Tibial nerve (tissue), 4 donors: ENCODE measurements at places on chromosomes 4 and X. TPM values are rescaled to one million over a fixed set of nuclear protein-coding genes. Genes with fewer than 3 reads are reported as not detected.

- DNase-seq, result no peak
Observed at GRCh38 chr4:109557433-109557832, 2.6 kb upstream of the MCUB start.

DNA sequence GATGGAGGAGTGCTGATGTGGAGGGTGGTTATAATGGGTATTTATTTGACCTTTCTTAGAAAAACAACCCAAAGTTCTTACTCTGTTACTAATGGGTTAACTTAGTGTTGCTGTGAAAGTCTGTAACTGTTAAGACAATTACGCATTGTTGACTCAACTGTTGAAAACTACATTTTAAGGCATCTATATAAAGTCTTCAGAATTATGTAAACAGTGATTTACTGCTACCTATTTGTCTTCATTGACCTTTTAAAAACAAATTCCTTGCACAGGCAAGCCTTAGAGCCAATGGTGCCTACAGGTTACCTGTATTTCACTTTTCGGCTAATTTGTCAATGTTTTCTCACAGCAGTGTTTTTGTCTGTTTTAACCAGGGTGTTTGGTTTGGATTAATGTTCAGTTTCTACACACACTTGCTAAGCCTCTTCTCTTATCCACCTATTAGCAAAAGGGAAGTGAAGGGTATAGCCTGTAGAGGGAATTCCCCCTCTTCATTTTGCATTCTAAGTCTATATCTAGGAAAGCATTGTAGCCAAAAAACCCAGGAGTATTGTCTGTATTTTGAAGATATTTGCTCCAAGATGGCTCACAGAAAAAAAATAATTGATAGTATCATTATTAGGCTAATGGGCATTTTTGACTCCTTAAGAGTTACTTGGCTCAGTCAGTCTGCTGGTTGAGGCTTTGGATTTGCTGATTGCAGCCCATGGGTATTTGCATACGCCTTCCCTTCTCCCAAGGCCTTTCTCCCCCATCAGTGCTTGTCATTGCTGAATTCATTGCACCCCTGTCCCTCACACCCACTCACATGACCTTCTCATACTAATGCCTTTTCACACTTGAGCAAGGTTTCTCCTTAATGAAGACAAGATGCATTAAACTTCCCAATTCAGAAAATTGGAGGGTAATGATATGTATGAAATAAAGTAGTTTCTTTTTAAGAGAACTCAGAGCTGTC lies 30.5 kb downstream of the AFF1 start:
- no peak for DNase-seq

DNA sequence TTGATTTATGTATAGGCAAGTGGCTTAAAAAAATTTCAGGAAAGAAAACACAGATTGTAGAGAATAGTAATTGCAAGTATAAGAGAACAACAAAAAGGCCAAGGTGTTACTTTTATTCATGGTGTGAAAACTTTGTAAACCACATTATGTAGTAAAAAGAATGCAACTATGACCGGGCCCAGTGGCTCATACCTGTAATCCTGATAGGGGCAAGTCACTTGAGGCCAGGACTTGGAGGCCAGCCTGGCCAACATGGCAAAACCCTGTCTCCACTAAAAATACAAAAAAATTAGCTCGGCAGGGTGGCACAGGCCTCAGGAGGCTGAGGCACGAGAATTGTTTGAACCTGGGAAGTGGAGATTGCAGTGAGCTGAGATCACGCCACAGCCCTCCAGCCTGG lies 131.7 kb downstream of the DCK start:
- DNase-seq, result no peak

DNA sequence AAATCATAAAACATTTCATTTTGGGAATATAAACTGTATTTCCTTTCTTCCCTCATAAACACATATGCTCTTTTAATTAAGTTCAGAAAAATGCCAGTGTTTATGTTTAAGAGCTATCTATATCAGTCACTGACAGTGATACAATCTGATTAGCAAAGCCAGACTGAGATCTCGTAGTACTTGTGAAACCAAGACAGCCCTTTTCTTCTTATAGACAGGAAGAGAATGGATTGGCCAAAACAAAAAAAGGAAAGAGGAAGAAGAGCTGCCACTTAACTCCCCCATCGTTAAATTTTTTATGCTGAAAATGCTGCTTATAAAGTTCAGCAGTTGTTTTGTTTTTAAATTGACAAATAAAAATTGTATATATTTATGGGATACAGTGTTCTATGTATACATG lies 87.4 kb downstream of the PLAC1 start:
- DNase-seq, result no peak

DNA sequence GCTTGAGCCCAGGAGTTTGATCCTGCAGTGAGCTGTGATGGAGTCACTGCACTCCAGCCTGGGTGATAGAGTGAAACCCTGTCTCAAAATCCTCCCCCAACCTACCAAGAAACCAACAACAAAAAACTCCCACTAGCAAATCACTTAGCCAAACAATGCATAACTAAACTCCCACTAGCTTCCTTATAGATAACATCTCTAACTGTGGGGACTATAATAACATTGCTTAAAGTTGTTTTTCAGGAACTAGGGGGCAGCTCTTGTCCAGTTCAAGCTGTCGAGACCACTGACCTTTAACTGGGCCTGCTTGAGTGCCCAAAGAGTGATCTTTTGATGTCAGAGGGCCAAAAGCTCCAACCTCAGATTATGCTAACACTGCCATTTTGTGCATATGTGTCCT lies 81.7 kb downstream of the FREM3 start:
- DNase-seq, result no peak

DNA sequence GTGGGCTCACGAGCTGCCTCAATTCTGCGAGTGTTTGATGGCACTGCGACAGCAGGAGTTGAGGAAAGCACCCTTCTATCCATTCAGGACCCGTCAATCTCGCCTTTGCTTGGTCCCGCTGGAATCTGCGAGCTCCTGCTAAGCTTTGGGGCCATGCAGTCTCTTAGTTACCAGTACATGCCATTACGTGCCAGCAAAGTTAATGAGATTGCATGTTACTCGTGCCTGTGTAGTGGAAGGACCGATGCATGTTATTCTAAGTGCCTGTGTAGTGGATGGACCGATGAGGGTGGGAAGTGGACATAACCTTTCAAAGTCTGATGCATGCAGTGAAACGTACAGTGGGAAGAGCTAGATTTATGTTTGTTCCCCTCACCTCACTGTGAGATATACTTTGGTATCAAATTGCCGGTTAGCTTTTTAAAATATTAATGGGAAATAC lies 569 bp downstream of the RPS3A start:
- DNase-seq, result no peak

- no peak for DNase-seq
Observed at GRCh38 chr4:62210486-62210885, 1010.4 kb downstream of the ADGRL3 start.

- DNase-seq, result no peak
Observed at GRCh38 chr4:9989918-9990635, 31.2 kb downstream of the SLC2A9 start.

DNA sequence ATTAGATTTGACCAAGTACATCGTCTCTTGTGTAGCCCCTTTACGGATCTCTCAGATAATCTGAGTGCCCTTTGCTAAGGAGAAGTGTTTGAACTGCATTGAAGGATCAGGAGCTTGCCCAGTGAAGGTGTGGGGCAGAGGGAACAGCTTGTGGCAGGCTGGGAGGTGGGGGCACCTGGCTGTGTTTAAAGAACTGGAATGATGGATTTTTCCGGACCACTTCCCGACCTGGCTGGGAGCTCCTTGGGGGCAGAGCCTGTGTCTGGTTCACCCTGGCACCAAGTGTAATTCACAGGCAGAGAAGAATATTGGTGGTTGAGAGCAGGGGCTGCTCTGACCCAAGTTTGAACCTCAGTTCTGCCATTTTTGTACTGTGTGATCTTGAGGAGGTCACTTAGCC lies 18.5 kb downstream of the TBC1D14 start:
- no peak for DNase-seq

GRCh38 chr4:2947926-2948325 lies 15.3 kb downstream of the NOP14 start:
- no peak for DNase-seq

GRCh38 chrX:47585273-47585672 lies 3.0 kb downstream of the TIMP1 start:
- DNase-seq, result no peak

DNA sequence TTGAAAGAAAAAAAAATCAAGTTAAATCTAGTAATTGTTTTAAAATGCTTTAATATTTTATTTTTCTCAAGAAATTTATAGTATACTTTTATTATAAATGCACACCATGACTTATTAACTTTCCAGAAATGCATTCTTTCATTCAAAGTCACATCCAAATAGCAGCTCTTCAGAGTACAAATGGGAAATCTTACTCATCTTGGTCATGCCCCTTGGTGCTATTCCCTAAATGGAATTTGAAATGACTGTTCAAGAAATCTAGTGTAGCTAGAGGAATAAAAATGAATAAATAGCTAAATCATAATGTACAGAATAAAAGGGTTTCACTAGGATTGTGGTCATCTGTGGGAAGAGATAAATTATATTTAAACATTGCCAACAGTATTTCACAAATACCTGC lies 1139.7 kb downstream of the PCDH18 start:
- DNase-seq, result no peak

GRCh38 chr4:7336732-7337131 lies 98.0 kb downstream of the PSAPL1 start:
- no peak for DNase-seq

GRCh38 chr4:130747842-130748241 lies 1651.9 kb downstream of the C4orf33 start:
- DNase-seq, result no peak

- DNase-seq, result no peak
Observed at GRCh38 chr4:127881563-127881864, 821 bp downstream of the PLK4 start.

GRCh38 chr4:56261027-56261426 lies 126.3 kb downstream of the AASDH start:
- no peak for DNase-seq

- no peak for DNase-seq
Observed at GRCh38 chr4:122764071-122764820, 31.7 kb downstream of the BBS12 start.

DNA sequence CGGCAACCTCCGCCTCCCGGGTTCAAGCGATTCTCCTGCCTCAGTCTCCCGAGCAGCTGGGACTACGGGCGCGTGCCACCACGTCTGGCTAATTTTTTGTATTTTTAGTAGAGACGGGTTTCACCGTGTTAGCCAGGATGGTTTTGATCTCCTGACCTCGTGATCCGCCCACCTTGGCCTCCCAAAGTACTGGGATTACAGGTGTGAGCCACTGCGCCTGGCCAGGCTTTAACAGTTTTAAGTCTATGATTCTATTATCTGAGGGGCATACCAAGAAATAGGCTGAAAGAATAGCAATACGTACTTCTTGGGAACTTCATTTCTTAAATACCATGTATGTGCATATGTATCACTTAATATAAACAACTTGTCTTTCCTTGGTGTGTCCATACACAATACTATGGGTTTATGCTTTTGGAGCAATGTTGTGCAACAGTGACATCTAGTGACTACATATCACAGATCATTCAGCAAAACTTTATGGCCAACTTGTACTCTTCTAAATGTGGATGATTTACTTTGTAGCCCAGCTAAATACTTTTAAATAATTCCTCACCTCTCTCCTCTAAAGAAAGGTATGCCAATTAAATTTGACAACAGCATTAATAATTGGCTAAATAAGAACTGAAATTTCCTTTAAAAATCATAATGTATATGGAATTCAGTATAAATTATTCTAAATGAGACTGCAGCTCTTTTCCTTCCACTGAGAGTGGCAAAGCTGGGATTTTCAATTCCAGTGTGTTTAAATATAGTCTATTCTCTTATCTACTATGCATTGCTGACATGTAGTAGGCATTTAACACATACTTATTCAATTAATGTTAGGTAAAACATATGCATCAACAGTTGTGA lies 10.4 kb downstream of the SLC9B1 start:
- DNase-seq, result peak; percentile 62

- DNase-seq, result no peak
Observed at GRCh38 chrX:73831500-73831899, 268.5 kb downstream of the CHIC1 start.

DNA sequence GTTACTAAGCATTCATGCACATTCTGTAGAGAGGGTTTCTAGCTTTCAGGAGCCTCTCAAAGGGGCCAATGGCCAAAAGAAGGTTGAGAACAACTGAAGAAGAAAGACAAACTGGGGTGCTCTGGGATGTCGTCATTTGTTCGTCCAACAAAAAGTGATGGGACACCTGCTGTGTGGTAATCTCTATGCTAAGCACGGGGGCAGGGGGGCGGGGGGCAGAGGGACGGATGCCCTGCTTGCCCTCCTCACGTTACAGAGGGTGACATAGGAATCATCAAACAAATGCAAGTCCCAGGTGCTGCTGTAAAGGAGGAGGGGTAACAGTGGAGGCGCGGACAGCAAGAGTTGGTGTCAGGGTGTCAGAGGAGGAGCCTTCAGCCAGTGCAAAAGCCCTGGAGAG lies 12.8 kb upstream of the CRMP1 start:
- no peak for DNase-seq

- DNase-seq, result no peak
Observed at GRCh38 chrX:21126661-21127060, 247.6 kb upstream of the CNKSR2 start.

- DNase-seq, result no peak
Observed at GRCh38 chr4:142358656-142359055, 487.4 kb downstream of the INPP4B start.

DNA sequence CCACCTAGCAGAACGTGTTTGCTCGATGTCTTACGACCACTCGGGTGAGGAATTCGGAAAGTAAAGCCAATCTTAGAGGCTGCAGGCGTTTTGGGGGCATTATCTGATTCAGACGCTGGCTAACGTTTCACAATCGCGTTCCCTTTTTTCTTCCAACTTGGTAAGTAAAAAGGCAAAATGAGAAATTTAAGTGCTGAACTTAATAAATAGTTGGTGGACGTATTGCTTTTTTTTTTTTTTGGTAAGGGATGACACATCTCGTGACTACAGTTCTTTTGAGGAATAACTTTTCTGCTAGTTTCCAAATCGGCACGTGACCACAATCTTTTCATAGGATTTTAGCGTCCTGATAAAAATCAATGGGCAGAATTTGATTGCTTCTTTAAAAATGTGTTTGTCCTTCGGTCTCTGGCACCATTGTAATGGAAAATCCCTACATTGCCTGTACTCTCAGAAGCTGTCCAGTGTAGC lies 848 bp downstream of the RAB9A start:
- no peak for DNase-seq

DNA sequence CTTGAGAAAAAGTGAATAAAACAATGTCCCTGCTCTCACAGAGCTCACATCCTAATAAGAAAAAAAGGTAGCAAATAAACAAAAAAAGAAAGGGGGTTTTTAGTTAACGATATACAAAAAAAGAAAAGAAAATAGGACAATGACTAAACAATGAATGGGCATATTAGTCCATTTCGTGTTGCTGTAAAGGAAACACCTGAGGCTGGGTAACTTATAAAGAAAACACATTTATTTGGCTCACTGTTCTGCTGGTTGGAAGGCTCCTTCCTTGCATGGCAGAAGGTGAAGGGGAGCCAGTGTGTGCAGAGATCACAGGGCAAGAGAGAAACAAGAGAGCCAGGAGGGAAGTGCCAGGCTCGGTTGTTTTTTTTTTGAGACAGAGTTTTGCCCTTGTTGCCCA lies 4.7 kb upstream of the KLF3 start:
- no peak for DNase-seq

- no peak for DNase-seq
Observed at GRCh38 chr4:90715242-90715641, 588.0 kb downstream of the CCSER1 start.

GPRASP1 gene
- 10.5 TPM for total RNA-seq

ESX1 gene
- total RNA-seq, result not detected

VCX gene
- total RNA-seq, result not detected

SPANXD gene
- total RNA-seq, result not detected

TEX13B gene
- not detected for total RNA-seq

ADAM29 gene
- not detected for total RNA-seq

GPRIN3 gene
- 4.5 TPM for total RNA-seq

CRMP1 gene
- not detected for total RNA-seq

MSANTD1 gene
- 1.2 TPM for total RNA-seq

CLDN22 gene
- total RNA-seq, result not detected

ENPEP gene
- 4.2 TPM for total RNA-seq
